NCI-H1436 (cell line): ENCODE measurements at places on chromosomes 2 and 18.

DNA sequence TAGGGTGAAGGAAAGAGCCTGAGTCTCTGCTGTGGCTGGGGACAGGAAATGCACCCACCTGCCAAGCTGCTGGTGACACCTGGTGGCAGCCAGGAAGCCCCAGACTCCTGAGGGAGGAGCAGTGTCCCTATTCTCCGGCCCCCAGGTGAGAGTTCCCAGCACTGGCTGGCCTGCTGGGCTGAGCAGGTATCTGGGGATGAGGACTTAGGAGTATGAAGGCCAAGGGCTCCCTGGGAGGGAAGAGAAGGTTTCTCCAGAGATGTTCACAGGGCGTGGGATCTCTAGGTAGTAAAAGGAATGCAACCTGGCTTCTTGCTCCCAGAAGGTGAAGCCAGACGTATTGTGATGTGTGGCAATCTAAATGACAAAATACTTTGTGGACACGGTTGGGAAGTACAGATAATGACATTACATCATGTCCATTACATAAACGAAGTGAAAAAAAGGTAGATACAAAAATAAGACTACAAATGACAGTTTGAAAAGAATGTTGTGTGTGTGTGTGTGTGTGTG, 75.8 kb upstream of the SLC1A4 start:
- no peak for DNase-seq

DNA sequence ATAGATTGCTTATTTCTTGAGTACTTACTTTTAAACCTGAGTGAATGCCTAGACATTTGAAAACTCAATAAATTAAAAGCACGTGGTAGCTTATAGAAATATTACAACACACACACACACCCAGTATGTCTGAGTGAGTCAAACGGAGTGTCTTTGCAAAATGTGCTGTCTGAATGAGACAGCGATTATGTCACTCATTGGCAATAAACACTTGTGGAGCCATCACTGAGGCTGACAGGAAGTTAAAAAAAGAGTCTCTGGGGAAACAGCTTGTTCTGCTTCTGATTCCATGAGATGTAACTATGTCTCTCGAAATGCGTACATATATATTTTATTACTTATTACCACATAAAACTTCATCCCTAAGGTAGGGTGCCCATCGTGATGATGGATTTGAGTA, 22.3 kb upstream of the VPS4B start:
- no peak for DNase-seq

GRCh38 chr2:70626254-70626990, 72.8 kb upstream of the TGFA start:
- no peak for DNase-seq

GRCh38 chr2:228798458-228799207, 472.5 kb downstream of the PID1 start:
- DNase-seq: no peak

- DNase-seq: no peak
These were observed 84.5 kb downstream of the INHBB start for GRCh38 chr2:120430501-120430830.

GRCh38 chr2:238565031-238565430, 138.3 kb downstream of the ASB1 start:
- no peak for DNase-seq

DNA sequence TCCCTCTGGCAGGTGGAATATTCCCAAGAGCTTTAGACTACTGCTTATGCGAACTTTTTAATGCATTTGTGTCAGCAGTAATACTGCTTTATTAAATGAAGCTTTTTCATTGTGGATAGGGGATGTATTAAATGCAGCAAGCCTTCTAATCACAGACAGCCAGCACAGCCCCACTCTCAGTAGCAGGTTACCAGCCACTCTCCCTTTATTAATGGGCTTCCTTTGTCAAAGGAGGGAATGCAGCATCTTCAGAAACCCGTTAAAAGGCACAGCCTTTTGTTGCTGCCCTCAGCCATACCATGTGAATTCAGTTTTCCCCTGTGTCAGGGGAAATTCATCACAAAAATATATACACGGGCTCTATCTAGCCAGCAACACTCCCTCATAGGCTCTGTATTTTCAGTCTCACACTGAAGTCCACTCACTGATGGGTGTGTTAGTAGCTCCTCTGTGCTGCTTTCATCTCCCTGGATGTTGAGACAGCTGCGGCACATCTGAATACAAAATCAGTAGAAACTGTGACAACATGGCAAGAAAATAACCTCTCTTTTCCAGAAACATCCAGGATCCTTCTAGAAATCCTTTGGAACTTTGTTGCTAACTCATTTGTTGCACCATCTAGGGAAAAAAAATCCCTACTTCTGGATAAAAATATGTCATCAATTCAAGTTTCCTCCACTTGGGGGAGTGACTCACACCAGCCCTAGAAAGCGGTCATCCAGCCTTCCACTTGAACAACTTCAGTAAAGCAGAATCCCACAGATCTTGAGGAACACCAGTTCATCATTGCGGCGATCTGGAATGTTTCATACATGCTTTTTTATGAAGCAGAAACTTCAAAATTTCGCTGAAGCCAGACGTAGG, 48.4 kb downstream of the LRRTM1 start:
- DNase-seq: no peak

- DNase-seq: peak; percentile 60
These were observed 8.9 kb upstream of the SESTD1 start for GRCh38 chr2:179273461-179273962.

DNA sequence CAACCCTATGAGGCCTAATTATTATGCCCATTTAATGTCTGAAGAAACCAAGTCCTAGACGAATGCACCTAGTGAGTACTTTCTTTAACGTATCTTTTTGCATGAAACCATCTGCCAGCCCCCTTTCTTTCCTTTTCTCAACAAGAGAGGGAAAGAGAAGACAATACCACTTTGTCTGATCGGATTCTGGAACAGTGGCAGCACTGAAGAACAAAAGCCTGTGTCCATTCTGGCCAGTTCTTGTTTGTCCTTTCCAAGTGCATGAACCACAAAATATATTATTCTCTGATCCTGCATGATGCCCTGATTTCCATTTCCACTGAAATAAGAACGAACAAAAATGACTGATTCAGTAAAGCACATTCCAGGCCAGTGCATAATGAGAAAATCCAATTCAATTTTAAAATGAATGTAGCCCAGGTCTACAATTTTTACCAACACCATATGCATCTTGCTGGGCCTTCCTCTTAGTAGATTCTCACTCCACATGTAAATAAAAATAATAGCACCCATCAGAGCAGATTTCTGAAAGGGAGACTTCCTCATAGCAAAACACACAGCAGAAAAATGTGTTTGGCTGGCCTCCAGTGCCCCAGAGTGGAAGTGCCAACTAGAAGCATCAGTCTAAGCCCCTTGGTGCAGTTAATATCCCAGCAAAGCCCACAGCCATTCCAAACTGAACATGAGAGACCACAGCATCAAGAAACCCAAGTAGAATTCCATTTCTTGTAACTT, 422.6 kb upstream of the ID2 start:
- DNase-seq: no peak

DNA sequence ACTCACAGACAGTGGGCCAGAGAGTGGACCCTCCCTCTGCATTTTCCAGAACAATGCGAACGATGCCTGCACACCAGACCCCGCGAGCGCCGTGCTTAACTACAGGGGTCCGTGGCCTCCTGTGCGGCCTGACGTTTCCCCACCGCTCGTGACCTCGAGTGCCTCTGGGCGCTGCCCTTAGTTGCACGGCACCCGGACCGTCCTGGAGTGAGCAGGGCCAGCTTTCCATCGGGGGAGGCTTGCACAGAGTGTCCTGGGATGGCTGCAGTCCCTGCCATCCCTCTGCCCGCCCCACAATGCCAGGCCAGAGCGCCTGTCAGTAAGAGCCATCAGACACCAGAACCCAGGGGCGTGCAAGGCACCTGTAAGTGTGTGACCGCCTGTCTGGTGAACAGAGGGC, 217.0 kb downstream of the TWIST2 start:
- DNase-seq: no peak

DNA sequence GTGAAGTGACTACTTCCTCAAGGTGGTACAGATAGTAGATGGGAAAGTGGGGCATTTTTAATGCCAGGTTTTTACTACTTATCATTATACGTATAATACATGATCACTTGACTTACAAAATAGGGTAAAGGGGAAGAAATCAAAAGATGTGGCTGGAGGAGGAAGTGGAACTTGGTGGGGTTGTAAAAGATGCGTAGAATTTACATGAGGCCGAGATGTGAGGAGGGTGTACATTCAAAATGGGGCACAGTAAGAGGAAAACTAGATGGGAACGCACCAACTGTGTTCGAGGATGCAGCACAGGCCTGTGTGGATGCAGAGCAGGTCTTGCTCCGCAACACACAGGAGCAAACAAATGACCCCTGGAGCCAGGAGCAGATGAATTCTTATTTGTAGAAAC, 403.3 kb downstream of the TXNL1 start:
- DNase-seq: no peak

GRCh38 chr18:79933765-79934164, 17.7 kb downstream of the SLC66A2 start:
- DNase-seq: no peak

DNA sequence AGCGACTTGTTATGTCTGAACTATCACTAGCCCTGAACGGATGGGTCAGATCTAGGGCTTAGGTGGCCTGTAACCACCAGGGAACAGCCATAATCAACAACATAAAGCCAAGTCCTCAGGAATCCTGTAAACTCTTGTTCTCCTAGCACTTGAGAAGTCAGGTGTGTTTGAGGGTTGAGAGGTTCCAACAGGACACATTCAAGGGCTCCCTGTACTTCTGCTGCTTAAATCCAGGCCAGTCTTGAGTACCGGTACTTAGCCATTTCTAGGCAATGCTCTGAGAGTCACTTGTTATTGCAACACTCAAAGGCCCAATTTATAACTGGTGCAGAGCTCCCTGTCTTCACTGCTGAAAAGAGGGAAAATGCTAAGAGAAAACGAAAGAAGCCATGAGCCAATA, 21.6 kb upstream of the SLC40A1 start:
- DNase-seq: no peak

- DNase-seq: no peak
These were observed 406.1 kb upstream of the NRP2 start for GRCh38 chr2:205276116-205276777.

DNA sequence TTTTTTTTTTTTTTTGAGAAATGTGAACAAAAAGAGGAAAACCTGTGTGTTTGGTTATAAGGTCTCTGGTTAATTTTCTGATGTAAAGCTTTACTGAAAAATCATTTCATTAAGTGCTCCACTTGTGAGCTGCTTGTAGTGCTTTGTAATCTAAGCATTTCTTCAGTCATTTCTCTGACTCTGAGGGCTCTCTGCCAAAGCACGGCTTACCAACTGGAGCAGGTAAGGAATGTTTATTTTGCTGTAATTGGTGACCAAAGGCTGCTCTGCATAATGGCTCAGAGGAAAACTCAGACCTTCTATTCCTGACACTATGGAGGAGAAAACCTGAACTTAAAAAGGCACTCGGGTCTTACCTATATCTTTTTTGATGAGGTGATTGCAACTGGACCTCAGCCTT, 848.8 kb downstream of the MBD2 start:
- DNase-seq: no peak

- no peak for DNase-seq
These were observed 20.1 kb upstream of the MGAT5 start for GRCh38 chr2:134233728-134234136.

DNA sequence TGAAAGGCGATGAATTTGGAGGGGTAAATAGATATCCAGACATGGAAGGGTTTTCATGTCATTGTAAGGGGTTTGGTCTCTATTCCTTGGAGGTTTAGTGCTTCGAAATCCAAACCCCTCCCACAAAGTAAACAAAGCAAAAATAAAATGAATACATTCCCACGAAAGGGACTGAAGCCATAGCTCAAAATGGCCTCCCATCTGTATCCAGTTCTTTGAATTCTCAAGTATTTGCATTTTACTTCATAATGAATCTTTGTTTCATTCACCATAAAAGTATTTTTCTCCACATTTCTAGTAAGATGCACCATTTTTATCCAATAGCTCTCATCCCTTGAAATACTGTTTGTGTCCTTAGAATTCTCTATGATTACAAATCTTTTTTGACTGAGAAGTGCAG, 103.2 kb upstream of the DTNA start:
- DNase-seq: no peak

GRCh38 chr18:79326413-79327198, 69.1 kb upstream of the NFATC1 start:
- DNase-seq: no peak

GRCh38 chr2:119862127-119862889, 102.6 kb downstream of the PTPN4 start:
- no peak for DNase-seq

DNA sequence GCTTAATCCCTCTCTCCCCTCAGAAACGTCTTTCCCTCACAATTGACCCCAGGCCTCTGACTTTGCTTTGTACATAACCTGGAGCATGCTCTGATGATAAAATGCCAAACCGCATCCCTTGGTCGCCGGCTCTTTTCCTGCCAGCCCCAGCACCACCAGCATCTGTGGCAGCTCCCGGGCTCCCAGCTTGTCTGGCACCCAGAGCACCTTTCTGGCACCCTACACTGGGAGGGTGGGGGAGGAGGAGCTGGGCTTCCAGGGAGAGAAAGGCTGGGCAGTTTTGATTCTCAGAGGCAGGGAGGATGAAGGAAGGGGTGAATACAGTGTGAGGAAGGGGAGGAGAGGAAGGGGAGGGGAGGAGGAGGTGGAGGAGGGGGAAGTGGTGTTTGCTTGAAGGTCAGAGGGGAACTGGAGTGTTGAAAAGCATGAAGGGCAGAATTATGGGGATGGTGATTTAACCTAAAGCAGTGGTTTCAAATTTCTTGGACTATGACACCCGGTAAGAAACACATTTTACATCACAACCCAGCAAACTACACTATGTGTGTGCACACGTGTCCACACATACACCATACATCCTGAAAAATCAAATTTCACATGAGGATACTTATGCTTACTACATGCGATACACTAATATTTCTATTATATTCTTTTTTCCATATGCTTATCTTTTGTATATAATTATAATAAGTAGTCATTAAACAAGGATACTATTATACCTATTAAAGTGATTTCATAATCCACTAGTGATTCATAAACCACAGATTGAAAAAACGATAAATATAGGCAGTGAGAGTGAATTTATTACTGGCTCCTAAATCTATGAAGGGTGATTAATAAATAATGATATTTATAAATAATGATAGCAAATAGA, 30.0 kb upstream of the IGFBP2 start:
- DNase-seq: no peak

GRCh38 chr2:16525265-16525887, 140.3 kb downstream of the CYRIA start:
- DNase-seq: peak; percentile 10

DNA sequence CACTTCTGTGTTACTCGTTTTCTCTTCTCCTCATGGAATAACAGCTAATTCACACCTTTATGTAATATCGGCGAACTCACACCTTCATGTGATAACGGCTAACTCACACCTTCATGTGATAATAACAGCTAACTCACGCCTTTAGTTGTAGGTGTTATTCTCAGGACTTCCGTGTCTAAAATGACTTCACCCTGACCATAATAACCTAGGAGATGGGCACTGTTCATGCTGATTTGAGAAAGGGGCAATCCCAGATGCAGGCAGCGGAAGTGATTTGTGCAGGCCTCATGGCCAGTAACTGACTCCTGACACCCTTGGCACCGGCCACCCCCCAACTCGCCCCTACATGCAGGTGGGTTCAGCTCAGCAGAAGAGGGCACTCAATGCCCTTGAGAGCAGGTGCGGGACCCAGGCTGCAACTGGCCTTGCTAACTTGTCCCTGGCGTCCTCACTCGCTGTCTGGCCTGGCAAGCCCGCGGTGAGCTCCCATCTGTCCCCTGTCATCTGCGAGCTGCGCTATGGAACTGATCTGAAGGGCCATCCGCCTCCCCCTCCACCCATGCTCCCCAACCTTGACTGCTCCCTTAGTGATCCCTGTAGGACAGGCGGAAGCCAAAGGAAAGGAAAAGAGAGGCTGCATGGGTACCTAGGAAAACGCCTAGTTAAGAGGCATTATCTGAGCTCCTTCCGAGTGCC, 42.6 kb upstream of the MTCL1 start:
- no peak for DNase-seq
